ENCODE measurements at places on chromosomes 1 and 21. TPM values are rescaled to one million over a fixed set of nuclear protein-coding genes. Genes with fewer than 3 reads are reported as not detected.

- no peak overlapping the region for H3K4me3 ChIP-seq
- no peak overlapping the region for H3K27ac ChIP-seq
- no peaks in the 10 kb centered on the region for H3K4me1 ChIP-seq
- H3K36me3 ChIP-seq = no peaks in the 10 kb centered on the region
- H3K27me3 ChIP-seq = no peaks in the 10 kb centered on the region
- DNase-seq = no peak
Measured at GRCh38 chr21:34333121-34333739, 30.6 kb upstream of the KCNE2 start.

GRCh38 chr1:49298304-49298703 lies 521.6 kb upstream of the BEND5 start:
- H3K4me1 ChIP-seq = no peaks in the 10 kb centered on the region
- H3K27ac ChIP-seq = no peak overlapping the region
- H3K36me3 ChIP-seq = no peaks in the 10 kb centered on the region
- no peaks in the 10 kb centered on the region for H3K27me3 ChIP-seq
- no peak overlapping the region for H3K4me3 ChIP-seq

GRCh38 chr1:209457401-209458125 lies 126.0 kb upstream of the CAMK1G start:
- H3K27me3 ChIP-seq = no peaks in the 10 kb centered on the region
- H3K4me1 ChIP-seq = no peaks in the 10 kb centered on the region
- no peak overlapping the region for H3K4me3 ChIP-seq
- no peaks in the 10 kb centered on the region for H3K36me3 ChIP-seq
- H3K27ac ChIP-seq = no peak overlapping the region
- DNase-seq = no peak

Gene METTL25B
- 22.6 TPM for total RNA-seq

Gene SH3BP5L
- 6.3 TPM for total RNA-seq

Gene LCE2D
- not detected for total RNA-seq
